ENCODE measurements at places on chromosomes 3 and 15.

DNA sequence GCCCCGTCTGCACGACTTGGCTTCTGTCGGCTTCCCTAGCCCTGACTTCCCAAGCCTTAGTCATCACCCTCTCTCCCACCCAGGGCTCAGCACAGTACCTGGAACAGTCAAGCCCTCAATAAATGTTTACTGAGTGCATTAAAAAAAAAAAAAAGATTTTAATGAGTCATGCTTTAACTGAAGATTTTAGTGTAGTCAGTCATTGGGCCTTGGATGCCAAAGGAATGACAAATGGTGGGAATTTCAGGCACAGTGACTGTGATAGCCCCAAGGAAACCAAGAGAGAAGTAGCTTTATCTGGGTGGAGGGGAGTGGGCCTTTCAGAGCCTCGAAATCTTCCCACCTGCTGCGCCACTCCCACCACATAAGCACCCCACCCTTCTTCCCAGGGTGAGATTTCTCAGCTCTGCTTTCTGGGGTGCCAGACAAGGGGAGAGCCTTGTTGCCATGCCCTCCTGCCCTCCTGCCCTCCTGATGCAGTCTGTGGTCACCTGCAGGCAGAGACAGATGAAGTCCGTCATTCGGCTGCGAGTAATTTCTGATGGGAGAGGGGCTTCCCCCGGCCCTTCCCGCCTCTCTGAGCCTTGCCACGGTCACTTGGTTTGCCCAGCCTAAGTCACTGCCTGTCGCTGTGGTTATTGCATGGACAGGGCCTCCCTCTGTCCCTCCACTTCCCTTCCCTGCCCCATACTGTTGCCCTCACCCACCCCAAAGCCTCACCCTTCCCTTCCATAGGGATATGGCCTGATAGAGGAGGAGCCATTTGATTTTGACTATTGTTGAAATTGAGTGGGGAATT lies 41.8 kb downstream of the SMAD3 start:
- no peak for DNase-seq

GRCh38 chr3:58116161-58116955 lies 94.4 kb downstream of the DNASE1L3 start:
- peak; percentile 42 for DNase-seq

DNA sequence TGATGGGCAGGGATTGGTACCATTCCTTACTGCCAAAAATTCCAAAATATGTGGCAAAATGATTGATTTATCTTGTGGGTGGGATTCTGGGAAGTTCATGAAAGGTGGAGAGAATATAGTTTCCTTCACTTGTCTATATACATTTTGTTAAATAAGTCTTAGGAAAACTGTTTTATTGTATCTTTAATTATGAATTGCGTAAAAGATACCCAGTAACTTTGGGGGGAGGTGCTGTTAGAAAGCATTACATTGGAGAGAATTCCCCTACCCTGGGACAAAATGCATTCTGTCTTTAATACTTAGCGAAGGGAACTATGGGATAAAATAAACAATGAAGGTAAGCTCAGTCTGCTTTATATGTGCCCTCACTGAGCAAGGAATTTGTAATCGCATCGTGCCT lies 4.6 kb downstream of the SETD5 start:
- DNase-seq: no peak

DNA sequence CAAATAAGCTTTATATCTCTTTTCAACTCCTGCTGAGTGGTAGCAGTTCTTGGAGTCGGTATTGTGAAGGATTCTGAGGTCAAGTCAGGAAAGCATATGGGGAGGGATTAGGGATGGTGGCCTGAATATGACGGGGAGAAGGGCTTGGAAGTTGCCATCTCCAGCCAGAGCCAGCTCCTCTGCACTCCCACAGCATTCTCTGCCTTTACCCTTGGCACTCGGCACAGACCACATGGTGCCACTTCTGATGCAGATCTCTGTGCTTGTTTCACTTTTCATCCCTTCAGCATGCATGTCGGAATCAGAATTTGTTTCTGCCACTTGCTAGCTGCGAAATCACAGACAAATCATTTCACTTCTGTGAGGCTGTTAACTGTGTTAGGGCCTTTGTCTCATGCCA lies 52.5 kb downstream of the RAB11A start:
- DNase-seq: no peak

- no peak for DNase-seq
These were observed 21.0 kb downstream of the SLCO2A1 start for GRCh38 chr3:134008630-134009156.

- DNase-seq: peak; percentile 55
These were observed 30.6 kb upstream of the ZSCAN2 start for GRCh38 chr15:84570164-84570735.

GRCh38 chr3:112086875-112087524 lies 811 bp downstream of the C3orf52 start:
- DNase-seq: no peak

DNA sequence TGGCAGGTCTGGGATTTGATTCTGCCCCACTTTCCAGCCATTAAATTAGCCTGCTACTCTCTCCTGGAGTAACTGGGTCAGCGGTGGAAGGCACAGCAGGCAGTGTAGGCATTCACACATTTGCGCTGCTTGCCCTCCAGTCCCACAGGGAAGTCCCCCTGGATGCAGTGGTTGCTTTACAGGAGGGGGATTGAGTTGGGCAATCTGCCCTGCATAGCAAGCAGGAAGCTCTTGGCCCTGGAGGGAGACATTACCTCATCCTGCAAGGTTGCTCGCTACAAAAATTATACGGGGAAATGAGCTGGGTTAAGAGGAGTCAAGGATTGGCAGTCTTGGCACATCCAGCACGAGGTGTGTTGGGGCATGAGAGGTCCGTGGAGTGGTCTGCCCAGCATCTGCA lies 14.8 kb downstream of the MCM2 start:
- DNase-seq: no peak

DNA sequence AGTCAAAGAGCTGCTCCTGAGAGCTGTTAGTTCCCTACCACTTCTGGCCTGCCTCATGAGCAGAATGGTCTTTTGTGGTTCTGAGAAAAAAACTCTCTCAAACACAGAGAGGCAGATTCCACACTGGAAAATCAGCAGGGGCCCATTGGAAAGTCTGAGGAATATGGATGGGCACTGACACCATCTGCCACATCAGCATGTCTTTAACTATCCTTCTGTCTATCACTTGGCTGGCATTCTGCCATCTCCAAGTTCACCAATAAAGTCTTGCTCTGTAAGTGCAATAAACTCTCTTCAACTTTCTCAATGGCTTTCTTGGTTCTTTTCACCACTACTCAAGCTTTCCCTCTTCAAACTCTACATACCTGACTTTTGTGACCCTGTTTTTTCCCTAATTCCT lies 101.3 kb upstream of the GALNT15 start:
- DNase-seq: no peak

- DNase-seq: no peak
These were observed 3.7 kb downstream of the CIB1 start for GRCh38 chr15:90230071-90230494.

DNA sequence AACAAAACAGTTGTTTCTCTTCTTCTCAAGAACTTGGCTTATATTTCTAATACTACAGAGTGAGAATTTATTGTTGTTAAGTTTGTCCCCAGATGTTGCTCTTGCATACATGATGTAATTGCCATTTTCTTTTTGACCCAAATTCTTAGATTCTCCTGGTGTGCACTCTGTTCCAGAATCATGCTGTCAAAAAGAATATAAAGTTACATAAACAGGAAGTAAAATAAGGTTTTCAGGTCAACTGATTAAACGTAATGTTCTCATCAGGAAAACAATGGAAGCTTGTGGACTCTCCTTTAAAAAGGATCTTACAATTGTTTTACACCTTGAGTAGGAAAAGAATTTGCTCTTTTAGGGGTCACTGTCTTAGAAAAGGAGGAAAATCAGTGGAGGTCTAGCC lies 121.8 kb downstream of the ADAM10 start:
- no peak for DNase-seq

Data from activated naive CD4-positive, alpha-beta T cell treated with Interleukin-2 at 50 U/mL for 16 hours (primary cell).